ENCODE measurements at places on chromosomes 11 and 22. TPM values are rescaled to one million over a fixed set of nuclear protein-coding genes. Genes with fewer than 3 reads are reported as not detected.

- no peak for DNase-seq
Observed at GRCh38 chr22:39530692-39531331, 1.7 kb downstream of the RPS19BP1 start.

DNA sequence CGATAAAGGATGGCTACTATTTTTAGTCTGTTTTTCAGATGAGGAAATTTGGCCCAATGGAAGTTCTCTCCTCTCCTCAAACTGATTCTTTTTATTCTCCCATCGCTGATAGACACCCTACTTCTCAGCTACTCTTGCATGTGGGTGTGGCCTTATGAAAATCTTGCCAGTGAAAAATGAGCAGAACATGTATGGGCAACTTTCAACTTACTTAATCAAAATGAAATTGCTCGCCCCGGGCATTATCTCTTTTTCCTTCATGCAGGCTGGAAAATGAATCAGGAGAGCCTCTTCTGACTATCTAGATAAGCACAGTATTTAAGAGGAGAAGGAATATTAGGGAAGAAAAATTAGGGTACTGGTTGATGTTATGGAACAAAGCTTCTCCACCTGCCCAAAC, 2354.7 kb upstream of the RAG2 start:
- DNase-seq = no peak

DNA sequence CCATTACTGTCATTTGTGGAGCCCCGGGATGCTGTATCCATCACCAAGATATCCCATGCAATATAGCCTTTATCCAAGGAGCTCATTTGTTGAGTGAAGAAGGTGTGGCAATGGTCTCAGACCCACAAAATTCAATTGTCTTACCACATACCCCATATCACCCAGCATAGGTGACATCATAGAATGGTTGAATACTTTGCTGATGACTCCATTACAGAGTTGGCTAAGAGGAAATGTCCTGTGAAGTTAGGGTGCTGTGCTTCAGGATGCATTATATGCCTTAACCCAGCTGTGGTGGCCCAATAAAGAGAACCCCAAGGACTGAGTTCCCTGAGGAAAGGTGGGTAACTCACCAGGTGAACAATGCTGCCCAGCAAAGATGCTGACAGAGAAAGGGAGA, 113.7 kb downstream of the EFCAB6 start:
- DNase-seq = no peak

DNA sequence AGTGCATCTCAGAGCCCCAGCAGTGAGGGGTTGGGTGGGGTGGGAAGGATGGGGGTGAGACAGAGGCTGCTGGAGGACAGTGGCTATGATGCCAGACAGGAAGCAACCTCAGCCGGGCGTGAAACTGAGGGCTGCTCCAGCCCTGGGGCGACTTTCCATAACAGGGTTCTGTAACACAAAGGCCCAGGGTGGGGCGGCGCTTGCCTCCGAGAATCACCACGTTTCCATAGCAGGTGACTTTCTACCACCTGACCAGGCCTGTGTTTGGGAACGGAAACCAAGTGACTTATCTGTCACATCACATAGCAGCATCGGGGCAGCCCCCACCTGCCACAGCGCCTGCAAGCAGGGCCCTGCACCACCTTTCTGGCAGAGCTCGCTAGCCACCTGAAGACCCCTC, 85.8 kb downstream of the TRMU start:
- no peak for DNase-seq

- no peak for DNase-seq
Observed at GRCh38 chr11:119258180-119258579, 52.0 kb downstream of the CBL start.

DNA sequence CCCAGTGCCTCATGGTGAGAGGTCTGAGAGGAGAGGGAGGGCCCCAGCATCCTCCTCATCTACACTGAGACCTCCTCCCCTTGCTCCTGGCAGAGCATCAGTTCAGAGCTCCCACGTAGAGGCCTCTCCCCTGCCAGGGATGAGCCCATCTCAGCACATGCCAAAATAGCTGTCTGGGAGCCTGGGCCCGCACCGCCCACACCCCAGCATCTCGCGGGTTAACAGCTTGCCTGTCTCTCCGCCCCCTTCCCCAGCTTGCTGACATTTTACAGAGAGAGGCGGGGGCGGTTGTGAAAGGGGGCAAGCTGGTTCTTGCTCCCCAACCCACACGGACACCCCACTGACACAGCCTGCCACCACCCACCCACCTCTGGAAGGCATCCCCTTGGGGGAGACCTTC, 6.4 kb downstream of the DGKZ start:
- no peak for DNase-seq

DNA sequence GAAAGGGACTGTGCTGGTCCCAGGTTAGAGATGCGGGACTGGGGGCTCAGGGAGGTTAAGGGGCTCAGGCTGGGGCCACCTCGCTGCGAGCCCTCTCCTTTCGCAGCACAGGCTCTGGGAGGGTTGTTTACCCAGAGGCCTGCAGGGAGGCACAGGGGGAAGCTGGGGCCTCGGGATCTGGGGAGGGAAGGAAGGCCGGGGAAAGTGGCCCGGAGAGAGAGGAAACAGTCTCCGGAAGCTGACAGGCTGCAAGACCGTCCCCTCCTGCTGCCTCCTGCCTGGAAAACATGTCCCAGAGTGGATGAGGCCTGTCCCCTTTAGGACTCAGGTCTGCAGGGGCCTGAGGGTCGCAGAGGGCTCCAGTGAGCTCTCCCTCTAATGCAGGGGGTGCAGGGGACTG, 45.4 kb downstream of the MYO7A start:
- no peak for DNase-seq

- DNase-seq = no peak
Observed at GRCh38 chr11:94457118-94458029, 36.3 kb downstream of the MRE11 start.

GRCh38 chr22:21446128-21446826, 20.9 kb upstream of the TMEM191C start:
- peak; percentile 81 for DNase-seq

DNA sequence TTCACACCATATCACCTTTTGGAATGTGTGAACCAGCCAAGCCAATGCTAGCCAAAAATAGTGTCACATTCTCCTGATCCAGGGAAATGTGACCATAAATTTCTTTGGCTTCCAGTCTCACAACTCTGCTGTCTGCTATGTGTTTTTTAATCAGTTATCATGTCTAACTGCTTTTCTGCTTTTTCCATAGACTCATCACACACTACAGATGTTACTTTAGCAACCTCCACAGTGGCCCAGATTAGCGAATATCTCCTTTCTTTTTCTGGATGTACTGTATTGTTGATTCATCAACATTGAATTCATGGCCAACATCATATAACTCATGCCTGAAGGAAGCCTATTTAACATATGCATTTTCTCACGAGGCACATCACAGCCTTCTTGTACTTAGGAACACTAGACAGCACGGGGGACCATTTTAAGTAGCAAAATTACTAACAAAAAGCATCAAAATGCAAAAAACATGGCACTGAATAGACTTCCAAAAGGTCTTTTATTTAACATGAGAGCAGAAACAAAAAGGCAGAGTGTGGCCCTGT, 73.1 kb upstream of the POU2AF2 start:
- DNase-seq = no peak

GRCh38 chr11:48008951-48009270, 28.6 kb downstream of the PTPRJ start:
- no peak for DNase-seq

DNA sequence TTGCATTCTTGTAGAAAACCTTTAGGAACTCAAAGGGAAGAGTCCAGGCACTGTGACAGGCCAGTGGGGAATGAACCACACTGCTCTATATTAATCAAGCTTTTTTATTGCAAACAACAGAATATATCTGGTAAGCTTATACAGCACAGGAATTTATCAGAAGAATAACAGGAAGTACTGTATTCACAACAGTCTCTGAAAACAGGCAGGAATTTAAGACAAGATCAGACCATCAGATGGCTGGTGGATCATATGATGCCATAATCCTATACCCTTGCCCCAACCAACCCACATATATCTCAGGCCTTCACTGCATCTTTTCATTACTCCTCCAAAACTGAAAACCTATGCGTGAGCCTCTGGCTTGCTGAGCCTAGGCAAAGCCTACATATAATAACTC, 1.0 kb upstream of the HTATIP2 start:
- no peak for DNase-seq

- no peak for DNase-seq
Observed at GRCh38 chr11:88363648-88364065, 26.1 kb upstream of the CTSC start.

- DNase-seq = no peak
Observed at GRCh38 chr11:16153951-16154350, 202.4 kb downstream of the SOX6 start.

DNA sequence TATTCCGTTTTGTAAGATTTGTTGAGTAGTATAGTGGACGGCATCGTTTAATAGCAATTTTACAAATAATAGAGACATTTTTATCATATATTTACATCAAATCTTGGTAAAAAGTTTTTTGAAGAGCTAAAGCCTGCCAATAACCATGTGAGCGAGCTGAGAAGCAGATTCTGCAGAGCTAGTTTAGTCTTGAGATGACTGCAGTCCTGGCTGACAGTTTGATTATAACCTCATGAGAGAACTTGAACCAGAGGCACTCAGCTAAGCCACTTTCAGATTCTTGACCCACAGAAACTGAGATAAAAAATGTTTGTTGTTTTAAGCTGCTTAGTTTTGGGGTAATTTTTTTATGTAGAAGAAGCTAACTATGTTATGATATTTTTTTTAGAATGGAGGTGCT, 78.9 kb downstream of the PDE3B start:
- DNase-seq = no peak

GRCh38 chr22:45777046-45777851, 105.6 kb downstream of the ATXN10 start:
- DNase-seq = no peak

GRCh38 chr11:65931773-65932557, 12.7 kb downstream of the DRAP1 start:
- DNase-seq = no peak

GRCh38 chr11:12581923-12582322, 92.3 kb upstream of the TEAD1 start:
- DNase-seq = no peak

GRCh38 chr11:31233425-31233824, 136.1 kb downstream of the DCDC1 start:
- no peak for DNase-seq

DNA sequence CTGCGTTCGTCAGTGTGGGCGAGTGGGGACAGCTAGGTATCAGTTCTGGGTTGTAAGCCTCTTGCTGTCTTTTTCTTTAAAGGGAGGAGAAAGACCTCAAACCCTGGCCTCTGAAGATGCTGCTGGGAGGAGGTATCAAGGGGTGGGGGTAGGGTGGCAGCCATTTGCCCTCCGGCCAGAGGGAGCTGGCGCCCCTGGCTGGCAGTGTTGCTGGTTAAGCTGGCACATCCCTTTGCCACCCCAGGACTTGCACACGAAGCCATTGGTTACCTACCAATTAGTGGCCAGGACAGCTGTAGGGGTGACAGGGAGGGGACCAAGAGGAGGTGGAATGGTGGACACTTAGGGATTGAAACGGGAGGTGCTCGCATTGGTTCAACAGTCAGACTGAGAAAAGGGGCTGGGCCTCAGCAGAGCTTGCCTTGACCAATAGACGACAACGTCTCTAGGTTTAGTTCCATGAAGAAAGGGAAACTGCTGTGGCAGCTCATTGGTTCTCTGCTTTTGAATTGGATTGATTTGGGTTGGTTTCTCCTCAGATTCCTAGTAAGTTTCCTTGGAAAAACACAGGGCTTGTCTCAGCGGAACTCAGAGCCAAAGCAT, 77.9 kb downstream of the ST3GAL4 start:
- DNase-seq = no peak

GRCh38 chr22:39574779-39575551, 4.4 kb downstream of the CACNA1I start:
- no peak for DNase-seq

DNA sequence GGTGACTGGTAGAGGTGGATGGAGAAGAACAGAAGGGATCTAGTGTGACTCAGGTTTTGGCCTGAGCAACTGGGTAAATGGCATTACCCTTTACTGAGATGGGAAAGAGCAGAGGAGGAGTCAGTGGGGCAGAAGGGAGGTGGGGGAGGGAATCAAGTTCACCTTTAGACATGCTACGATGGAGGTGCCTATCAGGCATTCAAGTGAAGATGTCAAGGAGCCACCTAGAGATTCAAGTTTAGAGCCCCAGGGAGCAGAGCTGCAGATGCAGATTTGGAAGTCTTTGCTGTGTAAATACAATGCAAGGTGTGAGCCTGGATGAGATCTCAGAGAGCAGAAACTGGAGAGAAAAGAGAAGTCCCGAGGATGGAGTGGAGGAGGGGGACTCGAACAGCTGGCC, 979 bp upstream of the MOGAT2 start:
- DNase-seq = peak; percentile 17

GRCh38 chr11:17730608-17731462, 3.7 kb upstream of the KCNC1 start:
- DNase-seq = peak; percentile 63

DNA sequence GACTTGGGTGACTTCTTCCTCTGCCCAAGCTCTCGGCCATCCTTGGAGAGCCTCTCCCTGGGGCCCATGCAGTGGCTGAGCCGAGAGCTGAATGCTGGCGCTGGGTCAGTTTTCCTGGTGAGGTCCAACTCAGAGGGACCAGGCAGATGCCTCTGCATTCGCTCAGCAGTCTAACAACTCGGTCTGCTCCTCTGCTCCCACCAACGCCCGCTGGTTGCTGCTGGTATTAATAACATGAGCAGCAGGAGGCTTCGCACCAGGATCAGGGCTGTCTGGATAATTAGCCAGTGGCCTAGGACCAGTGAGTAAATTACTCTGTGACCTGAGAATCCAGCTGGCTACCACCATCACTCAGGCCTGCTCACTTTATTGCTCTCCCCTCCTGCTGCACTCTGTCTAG, 77.7 kb upstream of the FAM181B start:
- DNase-seq = no peak

GRCh38 chr11:11426226-11426952, 73.3 kb upstream of the CSNK2A3 start:
- DNase-seq = no peak

- DNase-seq = no peak
Observed at GRCh38 chr22:26648528-26649388, 8.6 kb upstream of the MIAT start.

DNA sequence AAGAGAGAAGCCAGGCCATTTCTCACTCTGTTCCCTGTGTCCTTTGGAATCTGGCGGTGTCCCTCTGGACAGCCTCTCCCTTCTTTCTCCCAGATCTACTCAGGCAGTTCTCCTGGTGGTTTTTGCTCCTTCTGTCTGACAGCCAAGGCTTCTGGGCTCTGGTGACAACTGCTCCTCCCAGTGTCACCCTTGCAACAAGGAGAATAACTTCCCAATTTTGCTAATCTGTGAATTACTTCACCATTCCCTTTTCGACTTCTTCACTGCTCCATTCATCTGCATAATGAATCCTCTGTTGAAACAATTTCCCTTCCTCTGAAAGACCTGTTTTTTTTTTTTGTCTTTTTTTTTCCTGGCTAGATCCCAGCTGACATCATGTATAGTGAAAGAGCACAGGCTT, 56.3 kb upstream of the PDE3B start:
- DNase-seq = no peak

The RAB36 gene
- total RNA-seq = 1.2 TPM

The CLDN5 gene
- 170 TPM for total RNA-seq

The PDE2A gene
- 34.1 TPM for total RNA-seq

The TBX10 gene
- total RNA-seq = not detected

The MICAL2 gene
- 133 TPM for total RNA-seq

The OR6T1 gene
- total RNA-seq = not detected

The CLCF1 gene
- 2.2 TPM for total RNA-seq

The NXPE4 gene
- not detected for total RNA-seq

The MYEOV gene
- 13.9 TPM for total RNA-seq
